ENCODE measurements at places on chromosomes 12 and 14. TPM values are rescaled to one million over a fixed set of nuclear protein-coding genes. Genes with fewer than 3 reads are reported as not detected.

TMCC3 gene
- total RNA-seq: 11.5 TPM

MAX gene
- total RNA-seq: 71.7 TPM

- H3K36me3 ChIP-seq: no peaks in the 10 kb centered on the region
- no peak for DNase-seq
- H3K27me3 ChIP-seq: no peaks in the 10 kb centered on the region
- peaks cover 6% of the 10 kb centered on the region for H3K4me1 ChIP-seq
- H3K4me3 ChIP-seq: no peak overlapping the region
Measured at GRCh38 chr14:53545217-53545616, 392.1 kb upstream of the DDHD1 start.

DNA sequence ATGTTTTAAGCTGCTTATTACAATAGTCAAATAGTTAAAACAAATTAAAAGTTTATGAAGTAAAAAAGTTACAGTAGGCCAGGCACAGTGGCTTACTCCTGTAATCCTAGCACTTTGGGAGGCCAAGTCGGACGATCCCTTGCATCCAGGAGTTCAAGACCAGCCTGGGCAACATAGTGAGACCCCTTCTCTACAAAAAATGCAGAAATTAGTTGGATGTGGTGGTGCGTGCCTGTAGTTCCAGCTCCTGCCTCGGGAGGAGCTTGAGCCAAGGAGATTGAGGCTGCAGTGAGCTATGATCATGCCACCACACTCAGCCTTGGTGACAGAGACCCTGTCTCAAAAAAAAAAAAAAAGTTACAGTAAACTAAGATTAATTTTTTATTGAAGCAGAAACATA lies 142.6 kb downstream of the MIPOL1 start:
- H3K4me1 ChIP-seq: no peaks in the 10 kb centered on the region
- no peaks in the 10 kb centered on the region for H3K27me3 ChIP-seq
- H3K4me3 ChIP-seq: no peak overlapping the region
- no peaks in the 10 kb centered on the region for H3K36me3 ChIP-seq
- no peak overlapping the region for H3K27ac ChIP-seq

GRCh38 chr12:53696285-53696654 lies 20.4 kb upstream of the ATP5MC2 start:
- H3K27me3 ChIP-seq: peaks cover 12% of the 10 kb centered on the region
- H3K27ac ChIP-seq: no peak overlapping the region
- peak overlapping the region; percentile 32 for H3K4me3 ChIP-seq
- no peaks in the 10 kb centered on the region for H3K36me3 ChIP-seq

- H3K27ac ChIP-seq: no peak overlapping the region
- H3K4me1 ChIP-seq: peaks cover 29% of the 10 kb centered on the region
- H3K36me3 ChIP-seq: no peaks in the 10 kb centered on the region
- H3K4me3 ChIP-seq: no peak overlapping the region
- no peak for DNase-seq
- H3K27me3 ChIP-seq: no peaks in the 10 kb centered on the region
Measured at GRCh38 chr14:24956104-24956503, 93.8 kb downstream of the STXBP6 start.

GRCh38 chr12:106114447-106115068 lies 24.2 kb downstream of the NUAK1 start:
- peaks cover 96% of the 10 kb centered on the region for H3K4me1 ChIP-seq
- no peaks in the 10 kb centered on the region for H3K27me3 ChIP-seq
- no peak overlapping the region for H3K4me3 ChIP-seq
- H3K27ac ChIP-seq: peak overlapping the region; percentile 82

- no peaks in the 10 kb centered on the region for H3K27me3 ChIP-seq
- H3K36me3 ChIP-seq: no peaks in the 10 kb centered on the region
- H3K4me1 ChIP-seq: no peaks in the 10 kb centered on the region
- H3K4me3 ChIP-seq: no peak overlapping the region
- no peak for DNase-seq
- H3K27ac ChIP-seq: no peak overlapping the region
Measured at GRCh38 chr14:59638885-59639284, 62.3 kb upstream of the CCDC175 start.

- no peak overlapping the region for H3K4me3 ChIP-seq
- H3K4me1 ChIP-seq: no peaks in the 10 kb centered on the region
- no peaks in the 10 kb centered on the region for H3K27me3 ChIP-seq
- H3K36me3 ChIP-seq: no peaks in the 10 kb centered on the region
- no peak for DNase-seq
- H3K27ac ChIP-seq: no peak overlapping the region
Measured at GRCh38 chr12:2854669-2855453, 2.0 kb downstream of the TEX52 start.

DNA sequence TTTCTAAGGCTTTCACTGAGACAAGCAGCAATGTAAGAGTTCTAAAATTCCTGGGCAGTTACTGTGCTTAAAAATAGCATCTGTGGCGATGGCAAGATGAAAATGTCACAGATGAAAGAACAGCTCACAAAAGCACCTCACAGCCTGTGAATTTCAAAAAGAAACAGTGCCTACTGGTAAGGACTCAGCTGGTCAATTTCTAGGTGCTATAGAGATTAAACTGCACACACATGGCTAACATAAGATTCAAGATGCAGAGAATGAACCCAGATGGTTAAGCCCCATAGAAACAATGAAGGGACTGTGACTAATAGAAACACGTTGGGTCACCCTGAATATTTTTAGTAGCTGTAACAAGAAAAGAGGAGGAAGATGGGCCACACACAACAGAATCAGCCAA lies 12.0 kb upstream of the IL26 start:
- H3K27ac ChIP-seq: no peak overlapping the region
- H3K27me3 ChIP-seq: no peaks in the 10 kb centered on the region
- no peak for DNase-seq
- H3K36me3 ChIP-seq: no peaks in the 10 kb centered on the region

All from vagina (tissue), 2 donors.